NCI-H1930 (cell line): ENCODE measurements at places on chromosomes 16 and 17.

GRCh38 chr16:57196286-57196685, 10.2 kb downstream of the RSPRY1 start:
- DNase-seq = no peak

DNA sequence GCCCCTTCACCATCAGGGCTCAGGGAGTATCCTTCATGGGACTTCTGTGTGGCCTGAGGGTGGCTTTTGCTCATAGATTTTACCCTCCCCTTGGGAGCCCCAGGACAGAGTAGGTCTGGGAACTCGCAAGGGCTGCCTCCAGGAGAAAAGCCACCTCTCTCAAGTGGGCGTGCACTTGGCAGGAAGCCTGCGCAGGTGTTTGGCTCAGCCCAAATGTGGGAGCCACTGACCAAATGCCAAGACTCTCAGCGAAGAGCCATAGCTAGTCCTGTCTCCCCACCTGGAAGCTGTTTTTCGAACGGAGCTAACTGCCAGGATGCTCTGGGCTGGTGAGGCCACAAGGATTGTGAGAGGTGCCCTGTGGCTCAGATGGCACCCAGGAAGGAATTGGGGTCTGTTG, 2.0 kb upstream of the HSD17B2 start:
- no peak for DNase-seq

GRCh38 chr17:7922845-7923628, 6.6 kb downstream of the KCNAB3 start:
- peak; percentile 77 for DNase-seq

GRCh38 chr17:57604771-57605674, 140.1 kb downstream of the CCDC182 start:
- DNase-seq = no peak

DNA sequence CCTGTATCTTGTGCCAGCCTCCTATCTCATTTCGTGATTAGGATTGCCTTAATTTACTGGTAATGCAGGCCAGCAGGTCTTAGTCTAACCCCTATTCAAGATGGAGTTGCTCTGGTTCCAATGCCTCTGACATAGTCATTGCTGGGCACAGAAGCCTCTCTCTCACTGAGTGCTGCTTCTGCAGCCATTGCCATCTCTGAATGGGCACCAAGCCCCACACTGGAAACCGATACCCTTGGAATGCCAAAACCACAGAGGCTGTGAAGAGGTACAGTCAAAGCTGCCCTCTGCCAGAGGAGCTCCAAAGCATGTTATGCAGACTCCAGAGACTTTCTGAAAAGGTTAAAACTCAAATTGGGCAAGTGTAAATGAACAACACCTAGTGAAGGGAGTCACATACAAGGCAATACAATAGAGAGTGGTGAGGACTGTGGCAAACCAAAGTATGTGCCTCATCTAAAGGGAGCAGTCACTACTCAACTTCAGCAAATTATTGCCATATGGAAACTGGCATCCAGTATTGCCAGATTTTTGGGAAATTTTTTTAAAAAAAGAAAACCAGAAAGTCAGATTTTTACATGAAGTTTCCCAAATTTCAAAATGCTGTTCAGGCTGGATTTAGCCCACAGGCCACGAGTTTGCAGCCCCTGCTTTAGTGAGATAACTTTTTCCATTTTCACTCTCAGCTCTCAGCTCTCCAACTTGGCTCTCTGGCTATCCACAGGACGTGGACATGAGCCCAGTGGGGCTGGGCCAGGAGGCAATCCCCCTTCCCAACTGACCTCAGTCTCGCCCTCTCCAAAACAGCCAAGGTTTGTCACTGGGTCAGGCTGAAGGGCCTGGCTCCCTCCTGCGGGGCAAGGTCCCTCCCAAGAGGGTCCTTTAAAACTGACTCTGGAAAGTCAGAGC, 2.1 kb upstream of the MMP2 start:
- no peak for DNase-seq

GRCh38 chr17:79833110-79833450, 6.2 kb downstream of the CBX4 start:
- no peak for DNase-seq

DNA sequence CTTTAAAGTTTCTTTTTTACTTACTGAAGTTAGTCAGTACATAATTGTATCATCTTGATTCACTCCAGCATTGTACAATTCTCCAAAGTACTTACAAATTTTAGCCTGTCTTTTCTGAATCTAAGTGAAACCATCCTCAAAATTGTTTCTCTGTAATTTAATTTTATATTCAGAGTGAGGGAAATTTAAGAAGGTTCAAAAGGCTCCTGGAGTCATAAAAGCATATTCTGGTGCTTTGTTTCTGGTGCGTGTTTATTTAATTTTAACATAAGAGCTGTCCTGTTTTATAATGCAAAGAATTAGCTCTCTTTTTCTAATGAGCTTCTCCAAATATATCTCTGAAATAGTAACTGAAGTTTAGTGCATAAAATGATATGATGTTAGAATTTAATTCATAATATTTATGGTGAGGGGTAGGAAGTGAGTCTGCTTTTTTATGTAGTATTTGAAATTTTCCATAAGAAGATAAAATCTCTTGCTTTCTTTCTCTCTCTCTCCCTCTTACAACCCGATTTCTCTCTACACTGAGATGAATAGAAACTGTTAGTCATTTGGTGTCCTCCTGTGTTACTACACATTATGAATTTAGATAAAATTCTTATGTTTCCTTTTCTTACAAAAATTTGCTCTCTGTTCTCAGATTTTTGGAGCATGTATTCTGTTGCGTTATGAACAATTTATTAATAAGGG, 339.8 kb downstream of the BCAS3 start:
- DNase-seq = no peak

- no peak for DNase-seq
Observed at GRCh38 chr16:51228097-51228659, 77.1 kb upstream of the SALL1 start.

GRCh38 chr16:86052115-86052670, 153.2 kb downstream of the IRF8 start:
- no peak for DNase-seq

DNA sequence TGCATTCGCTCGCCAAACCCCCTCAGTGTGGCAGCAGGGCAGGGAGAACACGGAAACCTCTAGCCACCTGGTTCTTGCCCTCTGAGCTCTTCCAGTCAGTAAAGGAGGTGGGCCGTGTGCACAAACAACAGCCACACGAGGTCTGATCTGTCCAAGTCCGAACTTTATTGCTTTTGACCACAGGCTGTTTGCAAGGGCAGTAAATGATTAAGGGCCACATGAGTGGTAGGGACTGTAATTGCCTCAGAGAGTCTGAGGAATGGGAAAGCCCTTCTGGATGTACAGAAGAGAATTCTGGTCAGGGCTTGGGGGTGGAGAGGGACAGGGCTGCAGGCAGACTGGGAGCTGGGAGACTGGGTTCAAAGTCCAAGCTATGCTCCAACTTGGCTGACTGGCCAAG, 75.7 kb upstream of the LHX1 start:
- DNase-seq = no peak

- peak; percentile 45 for DNase-seq
Observed at GRCh38 chr17:1122533-1123392, 57.0 kb downstream of the ABR start.

DNA sequence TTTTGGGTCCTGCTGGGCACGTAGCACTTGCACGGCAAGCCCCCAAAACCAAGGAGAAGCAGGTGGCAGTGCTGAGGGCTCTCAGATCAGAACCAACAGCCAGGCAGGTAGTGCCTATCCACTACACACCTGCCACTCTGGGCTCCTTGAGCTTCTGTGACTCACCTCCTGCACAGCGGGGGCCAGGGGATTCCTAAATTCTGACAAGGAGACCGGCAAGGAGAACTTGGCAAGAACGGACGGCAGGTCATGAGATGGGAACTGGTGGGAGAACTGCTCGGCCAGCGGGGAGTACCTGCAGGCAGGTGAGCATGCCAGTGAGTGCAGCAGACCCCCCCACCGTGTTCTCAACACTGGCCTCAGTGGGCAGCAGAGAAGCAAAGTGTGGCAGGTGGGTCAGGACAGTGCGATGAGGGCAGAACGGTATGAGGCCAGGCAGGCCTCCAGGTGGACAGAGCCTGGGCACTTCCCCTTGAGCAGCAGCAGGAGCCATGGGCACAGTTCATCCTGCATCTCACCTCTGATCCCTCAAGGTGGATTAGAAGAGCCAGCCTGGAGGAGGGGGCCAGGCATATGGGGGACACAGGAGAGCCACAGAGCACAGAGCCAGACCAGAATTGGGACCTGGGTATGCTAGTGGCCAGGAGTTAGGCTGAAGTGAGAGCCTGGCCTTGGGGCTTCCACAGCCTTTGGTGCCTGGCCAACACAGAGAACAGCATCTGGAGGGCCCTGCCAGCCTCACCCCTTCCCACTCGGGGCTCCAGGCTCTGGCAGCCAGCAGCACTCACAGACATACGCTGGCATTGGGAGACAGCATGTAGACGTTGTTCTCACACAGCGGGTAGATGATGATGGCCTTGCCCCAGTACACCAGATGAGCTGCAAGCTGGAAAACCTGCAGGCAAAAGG, 14.7 kb downstream of the MPG start:
- no peak for DNase-seq

- DNase-seq = no peak
Observed at GRCh38 chr17:61833536-61834193, 29.7 kb downstream of the BRIP1 start.

GRCh38 chr17:40938981-40939380, 1.5 kb upstream of the KRT23 start:
- DNase-seq = no peak

DNA sequence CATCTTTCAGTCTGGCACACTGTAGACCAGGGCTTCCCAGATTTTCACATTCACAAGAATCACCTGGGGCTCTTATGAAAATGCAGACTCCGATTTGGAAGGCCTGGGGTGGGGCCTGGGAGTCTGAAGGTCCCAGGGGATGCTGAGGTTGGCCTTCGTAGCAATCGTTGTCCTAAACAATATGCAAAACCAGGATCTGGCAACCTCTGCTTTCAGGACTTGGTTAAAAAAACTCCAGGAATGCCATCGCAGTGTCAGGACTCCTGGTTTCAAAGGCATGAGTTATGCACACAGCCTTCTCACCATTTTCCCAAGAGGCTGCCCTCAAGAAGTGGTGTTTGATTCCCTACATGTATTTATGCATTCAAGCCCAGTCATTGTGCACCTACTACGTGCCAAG, 6.7 kb downstream of the CLEC19A start:
- no peak for DNase-seq

GRCh38 chr16:77843405-77843804, 55.0 kb downstream of the VAT1L start:
- no peak for DNase-seq

- no peak for DNase-seq
Observed at GRCh38 chr17:57284984-57285646, 28.8 kb downstream of the MSI2 start.

GRCh38 chr17:61325382-61326073, 74.1 kb upstream of the TBX2 start:
- no peak for DNase-seq

GRCh38 chr16:53898993-53899392, 195.0 kb downstream of the FTO start:
- no peak for DNase-seq

GRCh38 chr16:68031951-68032350, 8.9 kb downstream of the DUS2 start:
- DNase-seq = no peak

GRCh38 chr17:59762049-59762823, 54.8 kb downstream of the VMP1 start:
- no peak for DNase-seq

- no peak for DNase-seq
Observed at GRCh38 chr17:31388770-31389656, 2.5 kb upstream of the RAB11FIP4 start.

GRCh38 chr16:29854520-29855100, 8.4 kb downstream of the CDIPT start:
- no peak for DNase-seq

GRCh38 chr16:86966777-86967176, 350.4 kb downstream of the C16orf95 start:
- no peak for DNase-seq

- no peak for DNase-seq
Observed at GRCh38 chr16:73339821-73340220, 291.9 kb upstream of the ZFHX3 start.

- no peak for DNase-seq
Observed at GRCh38 chr17:45704251-45704650, 79.9 kb upstream of the CRHR1 start.

DNA sequence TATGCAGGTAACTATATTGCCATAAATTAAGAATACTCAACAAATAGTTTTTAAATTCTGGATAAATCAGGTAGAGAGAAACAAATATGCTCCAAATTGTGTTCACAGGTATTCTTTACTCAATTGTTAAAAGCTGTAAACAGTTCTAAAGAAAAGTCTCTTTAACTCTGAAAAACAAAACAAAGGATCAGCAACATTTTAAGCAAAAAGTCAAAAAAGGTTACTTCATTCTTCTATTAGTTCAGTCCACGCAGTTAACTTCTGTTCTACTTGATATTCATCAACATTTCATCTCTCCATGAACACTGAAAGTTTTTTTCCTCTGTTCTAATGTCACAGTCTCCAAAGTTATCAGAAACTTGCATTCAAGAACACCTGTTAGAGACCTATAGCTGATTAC, 47.9 kb downstream of the SCPEP1 start:
- DNase-seq = no peak

DNA sequence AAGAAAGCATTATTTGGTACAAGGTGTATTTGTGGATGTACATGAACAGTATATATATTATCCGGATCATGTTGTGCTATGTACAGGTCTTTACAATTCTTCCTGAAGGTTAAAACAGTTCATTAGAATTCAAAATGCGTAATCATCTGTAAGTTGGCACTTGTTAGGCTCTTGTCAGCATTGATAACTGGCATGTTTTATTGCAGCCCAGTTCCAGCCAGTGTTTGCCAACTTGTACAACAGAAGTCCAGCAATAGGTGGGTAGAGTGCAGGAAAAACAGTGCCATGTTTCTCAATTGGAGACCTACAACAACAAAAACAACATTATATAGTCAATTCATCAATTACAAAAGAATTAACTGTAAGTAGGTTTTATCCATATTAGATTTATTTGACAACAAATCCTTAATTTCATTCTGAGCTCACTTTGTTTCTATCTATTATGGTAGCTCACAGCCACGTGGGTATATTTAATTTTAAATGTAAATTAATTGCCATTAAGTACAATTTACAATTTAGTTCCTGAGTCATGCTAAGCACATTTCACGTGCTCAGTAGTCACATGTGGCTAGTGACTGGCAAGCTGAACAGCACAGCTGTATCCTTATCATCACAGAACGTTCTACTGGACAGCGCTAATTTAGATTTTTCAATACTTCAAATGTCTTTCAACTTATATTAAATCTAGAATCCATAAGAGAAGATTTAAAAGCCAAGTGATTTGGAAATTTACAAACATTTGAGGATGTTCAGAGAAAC, 8.6 kb upstream of the ANKFY1 start:
- DNase-seq = no peak

DNA sequence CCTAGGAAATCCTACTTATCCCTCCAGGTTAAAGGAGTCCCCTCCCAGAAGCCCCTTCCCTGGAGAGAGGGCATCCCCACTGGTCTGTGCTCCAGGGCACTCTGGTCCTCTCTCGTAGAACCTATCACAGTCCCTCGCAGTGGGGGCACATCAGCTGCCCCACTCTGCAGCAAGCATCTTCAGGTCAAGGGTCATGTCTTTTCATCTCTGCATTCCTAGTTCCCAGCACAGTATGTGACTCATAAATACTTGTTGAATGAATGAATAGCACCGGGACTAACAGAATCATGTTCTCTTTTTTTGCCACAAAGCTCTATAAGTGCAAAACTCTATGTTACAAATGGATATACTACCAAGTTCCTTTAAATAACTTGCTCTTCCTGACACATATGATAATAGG, 36.0 kb downstream of the RNF157 start:
- no peak for DNase-seq

GRCh38 chr17:5772720-5773119, 188.4 kb upstream of the NLRP1 start:
- DNase-seq = no peak

- DNase-seq = no peak
Observed at GRCh38 chr17:29150161-29150560, 30.0 kb downstream of the MYO18A start.
